A549 treated with CpdA at 1 μM for 4 hours (cell line): ENCODE measurements at places on chromosomes 11 and 22. TPM values are rescaled to one million over a fixed set of nuclear protein-coding genes. Genes with fewer than 3 reads are reported as not detected.

PIK3C2A gene
- total RNA-seq, result 10.9 to 17.0 TPM (median 14.5 TPM) in 5 replicates

GVQW3 gene
- total RNA-seq, result 0.68 to 1.7 TPM (median 1.1 TPM) in 5 replicates

CHST1 gene
- total RNA-seq, result 1.0 to 1.5 TPM (median 1.2 TPM) in 5 replicates

PANX3 gene
- not detected in 5 replicates for total RNA-seq

HEPN1 gene
- total RNA-seq, result not detected in 5 replicates

SSH3 gene
- total RNA-seq, result 16.1 to 33.6 TPM (median 21.4 TPM) in 5 replicates

OR52I1 gene
- total RNA-seq, result not detected in 5 replicates

PDGFB gene
- total RNA-seq, result 3.2 to 4.4 TPM (median 3.5 TPM) in 5 replicates

GGT1 gene
- total RNA-seq, result 80.5 to 113 TPM (median 104 TPM) in 5 replicates

BEST1 gene
- 2.1 to 8.7 TPM (median 5.1 TPM) in 5 replicates for total RNA-seq

IFITM1 gene
- 0.24 to 0.82 TPM (median 0.49 TPM) in 4 of 5 replicates, not detected in the other for total RNA-seq

CEP126 gene
- total RNA-seq, result 3.1 to 3.8 TPM (median 3.5 TPM) in 5 replicates

OR6A2 gene
- not detected in 5 replicates for total RNA-seq

SERPING1 gene
- 0.37 to 1.1 TPM (median 0.64 TPM) in 5 replicates for total RNA-seq

MS4A3 gene
- total RNA-seq, result not detected in 5 replicates

TENM4 gene
- 0.01 to 0.13 TPM (median 0.02 TPM) in 5 replicates for total RNA-seq

ASCL2 gene
- 0.03 to 0.07 TPM in 2 of 5 replicates, not detected in the others for total RNA-seq

NPAS4 gene
- total RNA-seq, result not detected in 5 replicates

OR51V1 gene
- not detected in 5 replicates for total RNA-seq

IL18 gene
- 83.8 to 101 TPM (median 94.5 TPM) in 5 replicates for total RNA-seq

CHRM1 gene
- 0.06 to 0.20 TPM in 2 of 5 replicates, not detected in the others for total RNA-seq

FJX1 gene
- total RNA-seq, result 26.4 to 46.4 TPM (median 40.3 TPM) in 5 replicates

PARVA gene
- 22.8 to 27.9 TPM (median 25.1 TPM) in 5 replicates for total RNA-seq

IFITM10 gene
- 0.79 to 1.9 TPM (median 1.0 TPM) in 5 replicates for total RNA-seq

CLTCL1 gene
- total RNA-seq, result 3.5 to 5.8 TPM (median 5.4 TPM) in 5 replicates

ZNHIT2 gene
- total RNA-seq, result 12.8 to 23.1 TPM (median 21.6 TPM) in 5 replicates

SMC1B gene
- total RNA-seq, result 0.02 to 0.04 TPM in 2 of 5 replicates, not detected in the others

C11orf42 gene
- total RNA-seq, result not detected in 5 replicates

VPREB1 gene
- not detected in 5 replicates for total RNA-seq

TOP3B gene
- 13.8 to 17.0 TPM (median 14.0 TPM) in 5 replicates for total RNA-seq

SCGB2A2 gene
- total RNA-seq, result not detected in 5 replicates

C11orf97 gene
- total RNA-seq, result not detected in 5 replicates

CRYBA4 gene
- not detected in 5 replicates for total RNA-seq

AAMDC gene
- total RNA-seq, result 25.9 to 32.0 TPM (median 28.9 TPM) in 5 replicates

SYCE3 gene
- total RNA-seq, result 0.25 to 0.75 TPM (median 0.46 TPM) in 3 of 5 replicates, not detected in the others

MCAM gene
- 9.5 to 12.7 TPM (median 10.9 TPM) in 5 replicates for total RNA-seq

FOSL1 gene
- 165 to 273 TPM (median 211 TPM) in 5 replicates for total RNA-seq

NNMT gene
- total RNA-seq, result 132 to 160 TPM (median 151 TPM) in 5 replicates

IL10RA gene
- total RNA-seq, result 0.05 to 0.08 TPM (median 0.05 TPM) in 4 of 5 replicates, not detected in the other

CCDC15 gene
- 0.45 to 0.72 TPM (median 0.54 TPM) in 5 replicates for total RNA-seq

ZP1 gene
- 0.11 to 0.23 TPM (median 0.16 TPM) in 4 of 5 replicates, not detected in the other for total RNA-seq

SLC5A12 gene
- total RNA-seq, result not detected in 5 replicates

PHLDA2 gene
- total RNA-seq, result 96.6 to 156 TPM (median 147 TPM) in 5 replicates

GLB1L2 gene
- 1.8 to 2.4 TPM (median 1.9 TPM) in 5 replicates for total RNA-seq
